ENCODE measurements at places on chromosomes 2 and 18.
A peak's percentile ranks its signal among the peaks of the same experiment; 100 is the strongest.

- no peak for DNase-seq
These were observed 6.1 kb upstream of the LAMA3 start for GRCh38 chr18:23683155-23683554.

DNA sequence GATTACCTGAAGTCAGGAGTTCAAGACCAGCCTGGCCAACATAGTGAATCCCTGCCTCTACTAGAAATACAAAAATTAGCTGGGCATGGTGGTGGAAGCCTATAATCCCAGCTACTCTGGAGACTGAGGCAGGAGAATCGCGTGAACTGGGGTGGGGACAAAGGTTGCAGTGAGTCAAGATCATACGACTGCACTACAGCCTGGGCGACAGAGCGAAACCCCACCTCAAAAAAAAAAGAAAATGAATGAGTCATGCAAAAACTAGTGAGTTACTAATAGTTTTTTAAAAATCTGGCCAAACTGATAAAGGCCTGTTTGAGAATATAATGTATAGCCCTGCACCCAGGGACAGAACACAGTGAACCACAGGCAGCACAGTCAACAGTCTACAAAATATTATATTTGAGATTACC lies 17.5 kb downstream of the AFG3L2 start:
- no peak for DNase-seq

GRCh38 chr2:190500054-190500502 lies 34.4 kb downstream of the NEMP2 start:
- DNase-seq, result no peak

DNA sequence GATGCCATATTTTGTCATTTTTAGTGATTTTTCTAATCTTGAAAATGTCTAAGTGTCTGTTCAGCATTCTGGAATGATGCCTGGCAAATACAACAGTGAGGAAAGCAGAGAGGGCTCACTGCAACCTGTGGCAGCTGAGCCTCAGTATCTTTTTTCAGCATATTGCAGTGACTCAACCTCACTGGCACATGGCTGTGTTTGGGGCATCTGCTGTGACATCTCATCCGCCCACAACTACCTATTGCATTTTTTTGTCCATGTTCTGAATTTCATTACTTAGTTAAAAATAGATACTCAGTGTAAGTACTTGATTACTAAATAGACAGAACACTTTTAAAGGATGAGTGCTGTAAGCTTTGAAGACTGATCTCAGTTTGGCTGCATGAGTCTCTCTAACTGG lies 10.7 kb downstream of the BABAM2 start:
- no peak for DNase-seq

GRCh38 chr2:42048299-42049220 lies 739 bp downstream of the PKDCC start:
- no peak for DNase-seq

DNA sequence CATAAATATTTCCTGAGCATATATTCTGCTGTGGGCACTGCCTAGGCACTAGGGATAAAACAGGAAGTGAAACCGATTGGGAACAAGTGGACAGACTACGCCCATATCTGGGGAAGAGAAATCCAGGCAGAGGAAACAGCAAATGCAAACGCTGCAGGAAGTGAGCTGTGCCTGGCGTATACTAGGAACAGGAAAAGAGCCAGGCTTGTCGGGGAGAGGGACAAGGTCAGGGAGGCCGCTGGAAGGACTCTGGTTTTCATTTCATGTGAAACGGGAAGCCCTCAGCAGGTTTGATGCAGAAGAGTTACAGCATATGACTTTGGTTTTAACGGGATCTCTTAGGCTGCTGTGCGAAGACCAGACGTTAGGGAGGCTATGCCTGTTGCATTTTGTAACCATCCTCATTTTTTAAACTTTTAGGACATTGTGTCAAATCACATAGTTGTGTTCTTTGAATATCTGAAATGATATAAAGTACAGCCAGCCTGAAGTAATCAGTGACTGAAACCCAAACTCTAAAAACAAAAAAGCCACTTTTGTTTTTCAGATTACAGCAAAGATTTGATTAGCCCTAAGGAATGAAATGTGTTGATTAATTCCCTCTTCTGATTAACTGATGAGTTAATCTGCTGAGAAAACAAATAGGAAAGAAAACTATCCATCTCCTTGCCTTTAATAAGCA lies 110.2 kb upstream of the PIEZO2 start:
- no peak for DNase-seq

- no peak for DNase-seq
These were observed 330.9 kb downstream of the RIT2 start for GRCh38 chr18:42784632-42785031.

GRCh38 chr2:227020416-227020815 lies 143.6 kb downstream of the COL4A4 start:
- DNase-seq, result no peak

DNA sequence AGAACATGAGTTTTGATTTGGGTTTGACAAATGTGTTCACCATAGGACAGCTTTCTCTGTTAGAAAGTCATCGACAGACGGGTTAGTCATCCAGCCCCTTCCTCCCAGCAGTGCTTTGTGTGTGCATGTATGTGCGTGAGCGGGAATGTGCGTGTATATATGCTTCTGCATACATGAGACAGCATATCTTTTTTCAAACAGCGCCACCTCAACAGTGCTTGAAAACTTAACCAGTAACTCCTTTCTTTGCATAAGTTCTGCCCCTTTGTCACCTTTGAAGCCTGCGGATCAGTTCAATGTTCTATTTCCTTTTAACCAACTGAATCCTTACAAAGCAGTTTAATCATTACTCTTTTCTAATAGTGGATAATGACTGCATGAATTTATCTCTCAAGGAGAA lies 351.4 kb downstream of the LPIN1 start:
- DNase-seq, result no peak

DNA sequence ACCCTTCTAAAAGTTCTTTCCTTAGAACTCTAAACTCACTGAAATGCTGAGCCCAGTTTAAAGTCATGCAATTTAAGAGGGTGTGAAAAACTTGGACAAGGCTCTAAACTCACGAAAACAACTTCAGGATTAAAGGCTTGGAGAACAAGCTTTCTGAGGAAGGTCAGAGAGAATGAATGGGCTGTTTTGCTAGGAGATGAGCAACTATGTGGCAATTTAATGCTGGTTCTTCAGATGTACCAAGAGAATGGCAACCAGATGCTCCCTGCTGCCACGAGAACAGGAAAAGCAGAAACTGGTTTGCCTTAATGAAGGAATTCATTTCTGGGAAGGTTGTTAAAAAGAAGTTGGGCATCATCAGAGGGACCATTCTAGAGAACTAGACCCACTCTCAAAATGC lies 77.8 kb upstream of the PMAIP1 start:
- no peak for DNase-seq

- DNase-seq, result no peak
These were observed 550.0 kb upstream of the SYT4 start for GRCh38 chr18:43827311-43827710.

DNA sequence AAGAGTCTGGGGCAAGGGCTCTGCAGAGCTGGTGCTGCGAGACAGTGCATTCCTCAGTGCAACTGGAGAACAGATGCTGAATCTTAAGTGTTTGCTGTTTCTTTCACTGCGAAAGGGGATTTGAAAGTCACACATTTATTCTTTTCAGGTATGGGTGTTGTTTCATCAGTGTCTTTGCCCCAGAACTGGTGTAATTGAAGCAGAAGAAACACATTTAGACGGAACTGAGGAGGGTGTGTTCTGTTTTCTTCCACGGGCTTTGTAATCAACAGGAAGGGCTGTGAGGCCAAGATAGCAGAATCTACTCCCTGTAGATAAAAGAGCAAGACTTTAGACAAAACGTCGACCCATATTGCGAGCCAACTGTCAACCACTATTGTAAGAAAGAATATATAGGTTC lies 151.9 kb downstream of the EPHA4 start:
- DNase-seq, result no peak

DNA sequence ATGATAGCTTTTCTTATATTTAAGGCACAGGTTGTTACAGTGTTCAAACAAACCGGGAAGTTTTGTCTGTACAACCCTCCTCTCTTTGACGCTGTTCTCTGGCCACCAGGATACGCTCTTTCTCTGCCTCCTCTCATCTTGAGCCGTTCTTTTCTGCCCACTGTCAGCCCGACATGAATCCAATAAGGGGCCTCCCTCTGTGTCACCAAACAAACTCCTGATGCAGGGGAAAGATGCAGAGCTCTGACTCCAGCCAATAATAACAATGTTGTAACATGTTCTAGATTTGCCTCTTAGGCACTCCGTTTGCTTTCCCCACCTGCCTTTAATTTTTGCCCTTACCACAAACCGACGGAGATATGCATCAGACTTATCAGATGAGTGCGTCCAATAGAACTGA lies 449.3 kb downstream of the SLC4A3 start:
- DNase-seq, result no peak

- no peak for DNase-seq
These were observed 355.3 kb upstream of the RAB12 start for GRCh38 chr18:8253944-8254343.

DNA sequence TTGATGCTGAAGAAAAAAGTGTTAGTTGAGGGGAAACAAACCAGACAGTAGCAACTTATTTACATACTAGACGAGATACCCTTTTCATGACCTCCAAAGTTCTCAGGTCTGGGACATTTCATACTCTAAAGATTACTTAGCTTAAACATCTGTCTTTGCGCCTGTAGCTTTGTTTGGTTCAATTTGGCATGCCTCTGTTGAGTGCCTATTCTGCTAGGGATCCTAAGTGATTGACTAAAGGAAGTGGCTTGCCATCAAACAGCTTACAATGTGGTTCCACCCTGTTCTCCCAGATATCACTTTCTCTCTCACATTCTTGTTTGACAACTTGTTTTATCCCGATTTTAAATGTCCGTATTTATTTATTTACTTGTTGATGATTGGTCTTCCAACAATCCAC lies 488.8 kb downstream of the PARD3B start:
- no peak for DNase-seq

DNA sequence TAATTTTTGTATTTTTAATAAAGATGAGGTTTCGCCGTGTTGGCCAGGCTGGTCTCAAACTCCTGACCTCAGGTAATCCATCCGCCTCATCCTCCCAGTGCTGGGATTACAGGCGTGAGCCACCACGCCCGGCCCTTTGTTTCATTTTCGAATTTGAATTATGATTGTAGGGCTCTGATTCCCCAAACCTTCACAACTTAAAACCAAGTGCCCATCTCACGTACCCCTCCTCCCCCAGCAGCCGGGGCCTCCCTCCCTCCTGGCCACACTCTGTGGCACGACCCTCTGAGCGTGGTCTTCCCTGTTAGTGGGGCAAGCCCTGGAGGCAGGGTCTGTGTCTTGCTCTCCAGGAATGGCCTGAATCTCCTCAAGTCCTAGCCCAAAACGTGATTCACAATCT lies 166.5 kb downstream of the ASB1 start:
- DNase-seq, result no peak

GRCh38 chr2:229454934-229455631 lies 184.0 kb upstream of the PID1 start:
- no peak for DNase-seq

DNA sequence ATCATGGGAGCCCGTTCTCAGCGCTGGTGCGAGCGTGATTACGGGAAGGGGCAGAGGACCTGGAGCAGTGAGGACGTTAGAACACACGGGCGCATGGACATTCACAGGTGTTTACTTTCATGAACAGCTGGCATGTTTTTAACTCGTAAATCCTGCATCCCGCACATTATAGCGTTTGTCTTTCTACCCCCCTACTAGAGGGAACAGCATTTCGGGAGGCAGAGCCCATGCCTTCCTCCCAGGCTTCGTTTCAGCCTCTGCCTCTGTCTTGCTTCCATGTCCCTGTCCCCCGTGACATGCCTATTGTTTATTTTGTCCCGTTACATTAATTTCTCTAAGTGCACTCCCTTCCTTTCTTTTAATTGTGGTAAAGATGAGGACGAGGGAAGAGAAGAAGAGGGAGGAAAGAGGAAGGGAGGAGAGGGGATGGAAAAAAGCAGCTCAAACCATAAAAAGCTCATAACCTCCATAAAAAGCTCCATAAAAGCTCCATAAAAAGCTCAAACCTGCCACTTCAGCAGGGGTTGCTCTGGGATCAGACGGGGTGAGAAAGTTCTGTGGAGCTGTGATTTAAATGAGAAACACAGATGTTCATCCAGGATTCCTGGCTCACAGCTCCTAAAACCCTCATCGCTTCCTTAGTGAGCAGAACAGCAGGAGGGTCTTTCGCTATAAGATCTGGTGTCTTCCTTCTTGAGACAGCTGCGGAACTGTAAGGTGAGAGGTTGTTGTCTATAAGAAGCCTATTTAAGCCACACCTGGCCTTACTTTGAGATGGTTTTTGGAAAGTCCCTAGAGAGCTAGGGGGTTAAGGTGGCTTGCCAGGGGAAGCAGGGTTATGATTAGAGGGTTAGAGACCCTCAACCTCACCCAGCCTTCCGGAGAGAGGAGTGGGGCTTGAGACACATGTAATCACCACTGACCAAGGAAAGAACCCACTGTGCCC lies 66.6 kb upstream of the SNTG2 start:
- no peak for DNase-seq

- DNase-seq, result no peak
These were observed 269.4 kb downstream of the ETAA1 start for GRCh38 chr2:67666386-67667053.

GRCh38 chr2:239180526-239181073 lies 220.2 kb downstream of the HDAC4 start:
- DNase-seq, result no peak

- no peak for DNase-seq
These were observed 4.8 kb upstream of the TTC39C start for GRCh38 chr18:24009651-24010333.

GRCh38 chr2:15747603-15748471 lies 156.2 kb downstream of the DDX1 start:
- DNase-seq, result no peak

DNA sequence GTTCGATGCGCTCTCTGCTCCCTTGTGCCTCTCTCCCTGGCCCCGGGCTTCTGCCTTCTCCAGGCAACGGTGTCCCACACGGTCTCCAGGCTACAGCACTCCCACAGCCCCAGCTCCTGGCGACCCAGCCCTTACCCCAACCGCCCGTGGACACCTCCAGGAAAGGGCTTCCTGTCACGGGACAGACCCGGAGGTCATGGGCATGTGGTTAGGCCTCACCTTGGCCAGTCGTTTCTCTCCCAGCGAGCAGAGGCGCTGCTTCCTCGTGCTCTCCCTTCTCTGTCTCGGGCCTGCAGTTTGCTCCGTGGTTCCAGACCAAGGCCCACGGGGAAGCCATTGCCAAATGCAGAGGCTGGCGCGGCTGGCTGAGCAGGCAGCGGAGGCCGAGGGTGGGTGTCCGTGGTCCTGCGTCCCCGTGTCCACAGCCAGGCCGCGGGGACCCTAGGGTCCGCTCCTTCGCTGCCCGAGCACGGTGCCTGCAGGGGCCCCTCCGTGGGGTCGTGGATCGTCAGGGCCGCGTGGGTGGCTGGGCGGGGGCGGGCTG lies 61.0 kb upstream of the IL1RL1 start:
- no peak for DNase-seq

- no peak for DNase-seq
These were observed 116.6 kb downstream of the GLI2 start for GRCh38 chr2:120852200-120852815.

- DNase-seq, result peak; percentile 19
These were observed 98.9 kb upstream of the GLS start for GRCh38 chr2:190781604-190782198.

- DNase-seq, result no peak
These were observed 17.0 kb upstream of the TMEM18 start for GRCh38 chr2:694174-694573.

GRCh38 chr2:167017021-167017420 lies 128.7 kb downstream of the XIRP2 start:
- DNase-seq, result no peak

- no peak for DNase-seq
These were observed 259.8 kb upstream of the RASGRP3 start for GRCh38 chr2:33216508-33217182.

All from activated CD8-positive, alpha-beta memory T cell treated with anti-CD3 and anti-CD28 coated beads for 1 hour (primary cell).